ENCODE measurements at places on chromosomes 5 and 9.

DNA sequence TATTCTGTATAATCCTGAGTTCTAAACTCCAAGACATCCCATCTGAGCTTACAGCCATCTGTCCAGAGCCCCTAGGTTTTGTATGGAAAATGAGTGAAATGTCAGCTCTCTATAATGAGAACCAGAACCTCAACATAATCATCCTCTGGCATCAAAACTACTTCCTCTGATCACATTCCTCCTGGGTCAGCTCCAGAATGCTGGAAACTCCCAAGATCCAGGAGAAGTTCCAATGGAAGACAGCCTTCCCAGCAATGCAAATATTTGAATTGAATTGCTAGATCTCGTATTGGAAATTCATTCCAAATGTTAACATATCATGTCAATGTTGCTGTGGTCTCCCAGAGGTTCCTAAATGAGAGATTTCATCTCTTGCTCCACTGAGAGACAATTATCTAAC is 23.8 kb downstream of the C9 start:
- DNase-seq: no peak

GRCh38 chr5:79966448-79966847 is 24.6 kb downstream of the MTX3 start:
- no peak for DNase-seq

DNA sequence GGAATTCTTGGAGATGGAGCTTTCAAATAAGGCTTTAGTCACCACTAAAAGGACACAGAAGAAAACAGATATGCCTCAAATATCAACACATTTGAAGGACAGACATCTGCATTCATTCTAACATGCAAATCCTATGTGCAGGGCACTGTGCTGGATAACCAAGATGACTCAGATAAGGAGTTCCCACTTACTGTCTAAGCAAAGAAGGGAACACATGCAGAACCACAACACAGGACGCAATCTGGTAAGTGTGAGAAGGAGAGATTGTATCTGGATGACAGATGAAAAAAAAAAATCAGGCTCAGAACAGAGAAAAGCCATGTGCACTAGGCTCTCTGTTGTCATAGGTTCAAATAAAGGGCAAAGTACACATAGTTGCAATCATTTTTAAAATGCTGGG is 42.5 kb downstream of the ELAVL2 start:
- no peak for DNase-seq

DNA sequence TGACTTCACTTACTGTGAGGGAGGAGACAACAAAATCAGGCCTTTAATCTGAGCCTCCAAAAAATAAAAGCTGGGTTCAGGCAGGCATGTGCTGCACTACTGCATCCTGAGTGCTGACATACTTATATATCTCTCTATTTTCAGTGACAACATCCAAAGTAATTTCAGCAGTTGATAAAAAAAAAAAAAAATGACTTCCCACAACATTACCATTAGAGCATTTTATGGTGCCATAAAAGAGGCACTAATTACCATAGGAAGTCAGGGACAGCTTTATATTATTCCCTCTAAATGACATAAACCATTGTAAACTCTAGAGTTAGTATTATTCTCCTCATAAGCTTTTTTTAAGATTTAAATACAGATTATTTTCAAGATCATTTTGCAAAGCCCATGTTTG is 346.1 kb downstream of the SLCO4C1 start:
- DNase-seq: no peak

DNA sequence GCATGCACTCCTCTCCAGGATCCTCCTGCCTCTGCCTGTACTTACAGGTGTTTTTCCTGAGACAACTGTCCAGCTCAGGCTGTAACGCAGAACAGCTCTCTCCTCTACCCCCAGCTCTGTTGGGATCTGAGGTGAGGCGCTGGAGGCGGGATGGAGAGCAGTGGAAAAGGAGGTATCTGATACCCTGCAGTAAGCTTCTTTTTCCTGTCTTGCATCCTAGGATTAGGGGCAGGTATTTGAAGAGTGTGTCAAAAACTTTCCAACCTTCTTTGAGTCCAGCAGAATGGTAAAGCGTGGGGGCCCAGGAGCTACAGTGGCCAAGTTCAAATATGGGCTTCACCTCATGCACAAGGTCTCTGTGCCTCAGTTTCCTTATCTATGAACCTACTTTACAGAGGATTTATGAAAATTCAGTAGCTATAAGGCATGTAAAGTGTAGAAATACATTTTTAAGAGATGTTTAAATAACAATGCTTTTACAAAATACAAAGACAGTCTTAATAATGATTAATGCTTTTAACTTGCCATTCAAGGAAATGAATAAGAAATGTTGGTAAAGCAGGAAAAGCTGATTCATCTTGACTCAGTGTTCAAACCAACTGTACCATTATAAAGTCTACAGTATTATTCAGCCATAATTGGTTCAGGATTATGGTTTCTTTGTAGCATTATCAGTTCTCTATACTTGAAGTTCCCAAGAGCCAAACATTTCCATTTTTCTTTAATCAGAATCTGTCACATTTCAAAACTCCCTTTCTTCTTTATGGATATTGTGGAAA is 26.1 kb downstream of the MAP1B start:
- DNase-seq: no peak

DNA sequence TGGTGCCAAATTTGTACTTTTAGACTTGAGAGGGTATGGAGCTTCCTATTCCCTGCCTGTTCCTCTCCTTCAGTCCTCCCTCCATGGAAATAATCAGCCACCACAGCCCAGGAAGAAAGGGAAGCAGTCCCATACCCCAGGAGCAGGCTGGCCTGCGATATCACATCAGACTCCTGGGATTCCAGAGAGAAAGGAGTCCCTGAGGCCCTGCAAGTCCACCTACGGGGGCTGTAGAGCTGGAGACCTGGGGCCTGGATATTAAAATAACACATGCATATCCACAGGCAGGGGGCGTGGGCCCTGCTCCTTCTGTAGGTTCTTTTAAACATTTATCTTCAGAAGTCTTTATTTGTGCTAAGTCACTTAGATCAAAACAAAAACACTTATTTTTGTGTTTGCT is 117.2 kb downstream of the TMEM174 start:
- no peak for DNase-seq

- no peak for DNase-seq
These were observed 16.8 kb downstream of the CD180 start for GRCh38 chr5:67179697-67180361.

All from NCI-H1930 (cell line).